Kidney tubule cell (primary cell): ENCODE measurements at places on chromosomes 13 and 19.

GRCh38 chr19:14616407-14616806, 33.5 kb downstream of the CLEC17A start:
- no peak for DNase-seq

GRCh38 chr13:20125129-20125782, 35.6 kb downstream of the GJA3 start:
- peak; percentile 50 for DNase-seq

DNA sequence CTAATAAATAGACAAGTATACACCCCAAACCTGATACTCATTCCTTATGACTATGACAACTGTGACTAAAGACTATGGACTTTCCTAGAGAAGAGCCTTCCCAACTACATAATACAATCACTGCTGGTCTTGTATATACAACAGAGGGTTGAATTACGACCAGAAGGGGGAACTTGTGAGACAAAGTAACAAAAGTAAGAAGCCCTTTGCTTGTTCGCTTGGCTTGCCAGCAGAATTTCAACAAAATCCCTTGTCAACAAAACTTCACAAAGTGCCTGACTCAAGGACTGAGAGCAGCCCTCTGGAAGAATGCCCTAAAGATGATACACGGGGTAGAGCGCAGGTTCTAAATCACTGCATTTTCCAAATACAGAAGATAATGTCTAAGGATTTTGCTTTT, 99.4 kb downstream of the WASF3 start:
- peak; percentile 59 for DNase-seq

- DNase-seq, result no peak
These were observed 845.8 kb upstream of the SLITRK5 start for GRCh38 chr13:86825410-86825809.

DNA sequence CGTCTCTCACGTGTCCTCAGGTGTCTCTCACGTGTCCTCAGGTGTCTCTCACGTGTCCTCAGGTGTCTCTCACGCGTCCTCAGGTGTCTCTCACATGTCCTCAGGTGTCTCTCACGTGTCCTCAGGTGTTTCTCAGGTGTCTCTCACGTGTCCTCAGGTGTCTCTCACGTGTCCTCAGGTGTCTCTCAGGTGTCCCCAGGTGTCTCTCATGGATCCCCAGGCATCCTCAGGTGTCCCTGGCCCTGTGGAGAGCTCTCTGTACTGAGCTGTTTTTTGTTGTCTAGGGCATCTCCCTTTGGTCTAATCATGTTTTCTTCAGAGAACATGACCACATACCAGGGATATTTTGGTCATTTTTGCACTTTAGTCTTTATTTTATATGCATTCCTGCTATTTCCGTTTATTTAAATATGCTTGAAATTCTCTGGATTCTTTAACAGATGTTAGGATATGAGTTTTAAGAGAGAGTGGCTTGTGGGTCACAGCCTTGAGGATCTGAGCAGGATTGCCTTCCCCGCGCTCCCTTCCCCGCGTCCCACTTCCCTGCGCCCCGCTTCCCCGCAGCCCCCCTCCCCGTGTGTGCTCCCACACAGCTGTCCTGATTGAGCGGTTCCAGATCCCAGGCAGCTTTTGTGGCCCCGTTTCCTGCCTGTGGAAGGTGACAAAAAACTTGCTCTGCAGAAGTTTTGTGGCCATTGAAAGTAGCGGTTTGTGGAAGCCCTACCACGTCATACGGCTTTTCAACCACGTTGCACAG, 31.9 kb downstream of the ATP4B start:
- DNase-seq, result no peak

DNA sequence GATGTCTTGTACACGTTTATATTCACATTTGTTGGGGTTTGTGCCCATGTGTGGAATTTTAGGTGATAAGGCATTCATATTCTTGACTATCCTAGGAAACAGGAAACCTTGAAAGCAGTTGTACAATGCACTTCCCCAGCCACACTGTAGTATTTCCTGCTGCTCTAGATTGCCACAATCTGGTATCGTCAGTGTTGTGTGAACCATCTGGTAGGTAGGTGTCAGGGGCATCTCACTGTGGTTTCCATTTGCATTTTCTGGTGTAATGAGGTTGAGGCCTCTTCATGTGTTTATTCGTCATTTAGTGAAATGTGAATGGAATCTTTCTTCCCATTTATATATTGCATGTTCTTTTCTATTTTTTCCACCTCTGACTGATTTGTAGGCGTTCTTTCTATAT, 76.6 kb downstream of the SCGB2B2 start:
- no peak for DNase-seq

DNA sequence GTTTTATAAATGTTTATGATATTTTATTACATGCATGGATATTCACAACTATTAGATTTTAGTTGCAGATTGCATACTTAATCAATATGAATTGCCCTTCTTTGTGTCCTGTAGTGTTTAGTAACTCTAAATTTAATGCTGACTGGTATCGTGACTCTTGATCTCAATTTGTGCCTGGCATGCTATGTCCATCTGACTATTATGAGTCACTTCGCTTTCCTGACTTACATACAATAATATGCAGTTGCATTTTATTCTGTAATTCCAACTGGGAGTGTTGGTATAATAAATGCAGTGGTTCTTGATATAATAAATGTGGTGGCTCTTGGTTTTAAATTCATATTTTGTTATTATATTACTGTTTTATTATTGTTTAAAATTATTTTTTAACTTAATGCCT, 277.5 kb downstream of the LIG4 start:
- DNase-seq, result no peak

DNA sequence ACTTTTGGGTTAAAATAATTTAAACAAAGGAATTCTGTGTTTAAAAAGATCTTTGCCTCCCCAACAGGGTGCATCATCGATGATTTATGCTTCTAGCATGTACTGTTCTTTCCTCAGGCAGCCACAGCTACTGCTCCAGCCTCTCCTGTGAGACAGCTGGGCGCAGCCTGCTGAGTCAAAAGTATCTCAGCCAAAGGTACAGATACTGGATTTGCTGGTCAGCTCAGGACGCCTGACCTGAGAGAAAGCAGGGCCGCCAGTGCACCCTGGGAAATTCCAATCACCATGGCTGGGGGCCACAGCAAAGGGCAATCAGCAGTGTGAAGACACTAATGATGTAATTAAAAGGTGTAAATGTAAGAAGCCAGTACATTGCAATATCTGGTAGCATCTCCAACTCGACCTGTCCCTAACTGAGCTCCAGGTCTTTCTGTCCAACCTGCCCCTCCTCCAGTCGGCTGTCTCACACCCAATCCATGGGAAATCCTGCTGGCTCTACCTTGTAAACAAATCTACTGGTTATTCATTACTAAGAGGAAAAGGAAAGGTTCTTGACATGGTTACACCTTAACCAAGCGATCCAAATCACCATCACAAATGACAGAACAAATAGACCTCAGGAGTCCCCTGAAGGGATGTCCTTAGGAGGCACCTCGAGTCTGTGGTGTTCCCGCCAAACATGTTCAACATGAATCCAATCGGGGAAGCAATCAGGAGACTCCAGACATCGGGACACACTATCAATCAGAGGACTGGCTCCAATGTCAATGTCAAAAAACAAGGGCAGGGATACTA, 7.3 kb downstream of the OPA3 start:
- peak; percentile 98 for DNase-seq

GRCh38 chr13:101116826-101117225, 299.5 kb downstream of the NALCN start:
- DNase-seq, result no peak

- no peak for DNase-seq
These were observed 29.3 kb upstream of the CD33 start for GRCh38 chr19:51195616-51196015.

- peak; percentile 75 for DNase-seq
These were observed 43.5 kb downstream of the GGACT start for GRCh38 chr13:100544866-100545683.

DNA sequence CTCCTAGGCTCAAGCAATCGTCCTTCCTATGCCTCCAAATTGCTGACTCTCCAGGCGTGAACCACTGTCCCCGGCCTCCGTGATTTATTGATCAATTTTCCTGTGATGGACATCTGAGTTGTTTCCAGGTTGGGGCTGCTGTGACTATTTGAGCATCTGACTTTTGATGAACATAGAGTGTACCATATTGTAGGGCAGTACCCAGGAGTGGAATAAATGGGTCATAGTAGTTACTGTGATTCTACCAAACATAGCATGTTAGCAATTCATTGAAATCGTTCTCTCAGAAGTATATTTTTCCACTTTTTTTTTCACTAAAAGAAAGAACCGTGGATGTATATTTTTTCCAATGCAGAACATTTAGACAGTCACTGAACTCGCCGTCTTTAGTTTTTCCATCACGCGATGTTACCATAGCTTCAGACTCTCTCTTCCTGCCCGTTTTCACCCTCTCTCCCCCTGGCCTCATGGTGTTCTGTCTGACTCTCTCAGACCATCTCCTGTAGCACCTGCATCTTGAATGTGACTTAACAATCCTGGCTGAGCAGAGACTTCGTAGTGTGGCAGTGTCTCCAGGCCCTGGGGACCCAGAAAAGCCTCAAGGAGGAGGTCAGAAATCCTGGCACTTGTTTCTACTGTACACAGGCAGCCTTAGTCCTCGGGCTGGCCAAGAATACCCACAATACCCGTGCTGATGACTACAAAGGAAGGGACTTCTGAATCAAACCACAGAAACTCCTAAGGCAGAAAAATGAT, 3.2 kb upstream of the RASGRP4 start:
- DNase-seq, result no peak

- no peak for DNase-seq
These were observed 37.3 kb upstream of the KCTD15 start for GRCh38 chr19:33759356-33759755.

DNA sequence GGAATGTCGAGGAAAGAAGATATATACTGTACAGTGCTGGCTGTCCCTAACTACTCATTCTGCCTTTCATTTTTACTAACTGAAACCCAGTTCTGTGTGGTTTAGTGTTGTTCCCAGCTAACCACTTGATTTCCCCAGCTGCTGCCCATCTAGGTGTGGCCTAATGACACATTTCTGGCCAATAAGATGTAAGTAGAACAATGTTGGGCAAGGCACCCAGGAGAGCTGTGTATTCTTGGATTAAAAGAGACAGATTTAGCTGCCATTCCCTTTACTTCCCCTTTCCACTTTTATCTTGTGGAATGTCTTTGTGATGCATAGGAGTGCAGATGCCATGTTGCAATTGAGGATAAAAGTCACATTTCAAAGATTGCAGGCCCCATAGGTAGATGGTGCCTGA, 28.3 kb upstream of the PCDH9 start:
- DNase-seq, result no peak

DNA sequence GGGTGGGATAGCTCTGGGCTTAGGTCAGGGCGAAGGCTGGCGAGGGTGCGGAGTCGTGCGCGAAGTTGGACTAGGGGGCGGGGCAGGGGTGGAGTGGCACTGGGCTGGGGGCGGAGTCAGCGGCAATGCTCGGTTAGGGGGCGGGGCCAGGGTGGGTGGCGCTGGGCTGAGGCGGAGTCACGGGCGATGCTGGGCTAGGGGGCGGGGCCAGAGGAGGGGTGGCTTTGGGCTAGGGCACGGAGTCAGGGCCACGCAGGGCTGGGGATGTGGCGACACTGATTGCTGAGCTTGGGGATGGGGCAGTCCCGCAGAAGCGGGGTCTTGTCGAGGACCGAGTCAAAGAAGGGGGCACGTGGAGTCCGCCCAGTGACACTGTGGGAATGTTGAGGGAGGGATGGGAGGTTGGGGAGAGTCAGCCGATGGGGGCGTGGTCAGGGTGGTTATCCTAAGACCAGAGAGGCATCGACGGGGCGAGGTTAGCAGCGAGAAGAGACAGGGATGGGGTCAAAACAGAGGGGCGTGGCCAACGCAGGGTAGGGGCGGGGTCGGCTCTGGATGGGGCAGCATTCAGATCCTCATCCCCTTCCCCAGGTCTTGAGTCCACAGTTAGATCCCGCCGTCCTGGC, 8.7 kb downstream of the HOMER3 start:
- DNase-seq, result no peak

GRCh38 chr13:48555441-48555840, 22.6 kb upstream of the RCBTB2 start:
- no peak for DNase-seq

- peak; percentile 38 for DNase-seq
These were observed 30.6 kb upstream of the IGSF23 start for GRCh38 chr19:44582581-44583265.

- DNase-seq, result peak; percentile 67
These were observed 15.1 kb downstream of the CCDC97 start for GRCh38 chr19:41324921-41325639.

- DNase-seq, result no peak
These were observed 459 bp upstream of the TMEM59L start for GRCh38 chr19:18612051-18612771.

- DNase-seq, result peak; percentile 65
These were observed 25.9 kb downstream of the NBEA start for GRCh38 chr13:34967851-34968562.

DNA sequence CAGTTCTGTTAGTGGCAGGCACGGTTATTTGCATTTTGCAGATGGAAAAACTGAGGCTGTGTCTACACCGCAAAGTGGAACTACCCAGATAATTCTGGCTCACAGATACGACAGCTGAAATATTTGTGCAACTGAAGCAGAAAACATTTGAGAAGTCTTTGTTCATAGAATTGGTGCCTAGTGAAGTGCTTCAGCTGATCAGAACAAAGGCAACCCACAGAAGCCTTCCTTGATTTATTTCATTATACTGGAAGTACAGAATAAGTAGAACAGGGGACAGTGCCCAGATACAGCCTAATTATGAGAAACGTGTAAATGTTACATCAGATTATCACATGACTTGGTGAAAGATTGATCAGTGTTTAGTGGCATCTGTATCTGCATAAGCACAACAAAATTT, 73.4 kb upstream of the RAP2A start:
- DNase-seq, result no peak

GRCh38 chr19:12983091-12983490, 12.2 kb upstream of the NFIX start:
- DNase-seq, result no peak

DNA sequence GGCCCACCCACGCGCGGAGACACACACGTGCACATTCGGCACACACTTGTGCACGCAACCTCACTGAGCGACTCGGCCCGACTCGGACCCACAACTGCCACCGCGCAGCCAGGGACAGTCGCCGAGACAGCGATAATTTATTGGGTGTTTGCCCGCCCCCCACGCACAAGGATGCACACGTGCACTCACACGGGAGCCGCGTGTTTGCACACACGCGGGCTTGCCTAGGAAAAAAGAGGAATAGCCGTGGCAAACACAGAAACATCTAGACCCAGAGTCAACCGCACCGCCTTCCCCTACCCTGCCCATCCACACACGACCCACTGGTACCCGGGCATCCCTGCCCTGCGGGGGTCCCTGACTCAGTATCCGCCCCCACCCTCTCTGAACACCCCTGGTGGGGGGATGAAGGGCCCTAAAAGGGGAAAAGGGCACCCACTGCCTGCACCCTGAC, 1.1 kb upstream of the SSBP4 start:
- no peak for DNase-seq

DNA sequence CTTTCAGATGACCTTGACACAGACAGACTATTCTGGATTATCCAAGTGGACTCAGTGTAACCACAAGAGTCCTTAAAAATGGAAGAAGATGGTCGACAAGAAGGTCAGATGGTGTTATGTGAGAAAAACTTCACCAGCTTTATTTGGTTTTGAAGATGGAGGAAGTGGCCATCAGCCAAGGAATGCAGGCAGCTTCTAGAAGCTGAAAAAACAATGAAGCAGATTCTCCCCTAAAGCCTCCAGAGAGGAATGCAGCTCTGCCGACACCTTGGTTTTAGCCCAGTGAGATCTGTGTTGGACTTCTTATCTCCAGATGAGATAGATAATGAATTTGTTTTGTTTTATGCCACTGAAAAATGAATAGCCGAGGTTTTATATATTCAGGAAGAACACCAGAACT, 501.5 kb downstream of the DCT start:
- DNase-seq, result no peak
